ENCODE measurements at places on chromosomes 1 and 21.

DNA sequence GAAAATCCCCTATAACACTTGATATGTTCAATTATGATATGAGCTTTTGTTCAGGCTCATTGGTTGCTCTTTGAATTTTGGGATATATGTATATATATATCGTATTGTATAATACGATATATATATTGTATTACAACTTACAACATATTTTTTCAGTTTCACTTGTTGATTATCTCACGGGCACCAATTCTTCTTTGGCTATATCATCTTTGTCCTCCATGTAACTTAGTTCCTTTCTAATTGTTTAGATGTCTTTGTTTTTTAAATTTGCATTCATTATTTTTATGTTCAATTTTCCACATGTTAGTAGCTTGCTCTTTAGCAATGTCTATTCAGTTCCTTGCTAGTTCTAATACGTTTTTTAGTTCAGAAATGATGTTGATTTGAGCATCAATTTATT lies 150.0 kb downstream of the BACH1 start:
- DNase-seq: no peak

GRCh38 chr1:245961137-245961540 lies 545.9 kb downstream of the SMYD3 start:
- DNase-seq: no peak

- no peak for DNase-seq
Observed at GRCh38 chr1:17568014-17568900, 28.8 kb downstream of the ARHGEF10L start.

DNA sequence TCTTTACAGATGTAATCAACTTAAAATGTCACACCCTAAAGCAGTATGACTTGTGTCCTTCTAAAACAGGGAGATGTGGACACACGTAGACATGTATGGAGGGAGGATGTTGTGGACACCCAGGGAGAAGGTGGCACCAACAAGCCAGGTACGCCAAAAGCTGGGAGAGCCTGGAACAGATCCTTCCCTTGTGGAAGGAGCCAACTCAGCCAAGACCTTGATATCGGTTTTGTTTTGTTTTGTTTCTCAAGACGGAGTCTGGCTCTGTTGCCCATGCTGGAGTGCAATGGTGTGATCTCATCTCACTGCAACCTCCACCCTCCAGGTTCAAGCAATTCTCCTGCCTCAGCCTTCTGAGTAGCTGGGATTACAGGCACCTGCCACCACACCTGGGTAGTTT lies 45.6 kb downstream of the CHAF1B start:
- DNase-seq: no peak

- no peak for DNase-seq
Observed at GRCh38 chr1:150575518-150576366, 3.7 kb downstream of the MCL1 start.

GRCh38 chr1:1123581-1124507 lies 8.0 kb upstream of the C1orf159 start:
- no peak for DNase-seq

- DNase-seq: no peak
Observed at GRCh38 chr1:173661763-173662162, 7.9 kb downstream of the ANKRD45 start.

DNA sequence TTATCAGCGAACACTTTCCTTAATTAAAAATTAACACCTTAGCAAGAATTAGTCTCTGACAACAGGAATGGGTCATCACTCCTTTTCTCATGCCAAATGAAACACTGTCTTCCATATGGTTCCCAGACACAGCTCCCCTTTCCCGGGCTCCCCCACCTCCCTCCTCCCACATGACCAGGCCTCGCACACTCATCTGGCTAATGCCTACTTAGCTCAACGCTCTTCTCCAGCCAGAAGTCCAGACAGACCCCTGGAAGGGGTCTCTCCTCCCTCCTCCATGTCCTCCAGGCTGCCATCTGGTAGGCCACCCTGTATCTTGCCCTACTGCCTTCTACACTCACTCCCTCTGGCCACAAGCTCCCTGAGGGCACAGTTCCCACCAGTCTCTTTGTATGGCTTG lies 39.9 kb downstream of the KCNC4 start:
- no peak for DNase-seq

GRCh38 chr1:35598895-35599294 lies 25.8 kb downstream of the TFAP2E start:
- no peak for DNase-seq

- no peak for DNase-seq
Observed at GRCh38 chr1:22404486-22404885, 47.2 kb upstream of the ZBTB40 start.

DNA sequence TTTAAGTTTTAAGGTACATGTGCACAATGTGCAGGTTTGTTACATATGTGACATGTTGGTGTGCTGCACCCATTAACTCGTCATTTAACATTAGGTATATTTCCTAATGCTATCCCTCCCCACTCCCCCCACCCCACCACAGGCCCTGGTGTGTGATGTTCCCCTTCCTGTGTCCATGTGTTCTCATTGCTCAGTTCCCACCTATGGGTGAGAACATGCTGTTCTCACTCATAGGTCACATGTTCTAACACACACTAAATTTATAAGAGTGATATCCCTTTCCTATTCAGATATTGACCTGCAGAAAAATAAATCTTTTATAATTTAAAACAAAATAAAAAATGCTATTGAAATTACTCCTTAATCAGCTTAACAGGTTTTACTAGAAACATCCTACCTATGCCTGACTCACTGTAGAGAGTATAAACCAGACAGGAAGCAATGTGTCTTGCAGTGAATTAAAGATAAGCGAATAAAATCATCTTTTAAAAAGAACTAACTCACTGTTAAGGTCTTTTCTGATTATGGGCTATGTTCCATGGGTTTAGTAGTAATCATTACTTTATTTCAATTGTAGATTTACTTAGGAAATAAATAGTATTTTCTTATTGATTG lies 82.0 kb upstream of the DPH5 start:
- DNase-seq: no peak

- DNase-seq: no peak
Observed at GRCh38 chr1:216805953-216806352, 82.7 kb upstream of the ESRRG start.

DNA sequence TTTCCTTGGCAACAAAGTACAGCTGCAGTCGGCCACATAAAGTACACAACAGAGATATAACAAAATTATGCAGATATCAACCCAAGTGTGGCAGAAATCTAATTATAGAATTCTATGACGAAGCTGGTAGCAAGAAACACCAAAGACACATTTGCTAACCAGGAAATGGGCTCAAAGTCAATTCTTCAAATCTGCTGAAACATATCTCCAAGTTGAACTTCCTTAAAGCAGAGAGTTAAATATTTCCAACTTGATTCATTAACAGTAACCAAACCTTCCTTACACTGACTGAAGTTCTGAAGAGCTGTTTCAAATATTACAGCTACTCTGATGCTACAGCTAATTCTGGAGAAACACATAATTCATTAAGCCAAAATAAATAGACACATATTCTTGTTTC lies 67.6 kb upstream of the SDC3 start:
- no peak for DNase-seq

DNA sequence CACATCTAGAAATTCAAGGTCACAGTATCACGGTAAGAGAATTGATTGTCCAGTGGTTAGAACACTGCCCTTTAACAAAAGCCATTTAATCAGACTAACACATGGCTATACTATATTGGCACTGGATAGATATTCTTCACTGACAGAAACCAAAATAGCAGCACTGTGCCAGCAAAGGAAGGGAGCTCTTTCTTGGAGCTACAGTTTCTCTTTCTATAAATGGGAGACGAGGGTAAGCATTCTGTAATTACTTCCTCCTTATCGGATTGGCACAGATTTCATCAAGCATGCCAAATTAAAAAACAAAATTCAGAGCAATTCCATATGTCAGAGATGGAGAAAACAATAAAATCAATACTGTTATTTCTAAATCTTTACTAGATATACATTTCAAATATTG lies 115.7 kb upstream of the CACYBP start:
- DNase-seq: no peak

DNA sequence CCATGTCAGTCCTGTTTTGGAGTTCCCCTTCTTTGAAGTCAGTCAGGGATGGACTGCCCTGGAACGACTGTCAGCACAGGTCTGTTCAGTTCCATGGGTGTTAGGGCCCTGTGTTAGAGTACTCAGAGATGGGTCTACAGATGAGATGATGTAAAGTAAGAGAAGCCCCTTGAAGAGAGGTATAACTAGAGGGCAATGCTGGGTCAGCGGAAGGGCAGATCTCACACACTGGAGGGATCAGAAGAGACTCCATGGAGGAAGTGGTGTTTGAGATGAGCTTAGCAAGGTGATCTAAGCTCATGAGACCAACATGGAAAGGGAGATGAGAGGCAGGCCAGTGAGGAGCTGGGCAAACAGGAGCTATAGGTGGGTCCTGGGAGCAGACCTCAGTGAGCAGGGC lies 7.6 kb downstream of the PPFIA4 start:
- DNase-seq: no peak

DNA sequence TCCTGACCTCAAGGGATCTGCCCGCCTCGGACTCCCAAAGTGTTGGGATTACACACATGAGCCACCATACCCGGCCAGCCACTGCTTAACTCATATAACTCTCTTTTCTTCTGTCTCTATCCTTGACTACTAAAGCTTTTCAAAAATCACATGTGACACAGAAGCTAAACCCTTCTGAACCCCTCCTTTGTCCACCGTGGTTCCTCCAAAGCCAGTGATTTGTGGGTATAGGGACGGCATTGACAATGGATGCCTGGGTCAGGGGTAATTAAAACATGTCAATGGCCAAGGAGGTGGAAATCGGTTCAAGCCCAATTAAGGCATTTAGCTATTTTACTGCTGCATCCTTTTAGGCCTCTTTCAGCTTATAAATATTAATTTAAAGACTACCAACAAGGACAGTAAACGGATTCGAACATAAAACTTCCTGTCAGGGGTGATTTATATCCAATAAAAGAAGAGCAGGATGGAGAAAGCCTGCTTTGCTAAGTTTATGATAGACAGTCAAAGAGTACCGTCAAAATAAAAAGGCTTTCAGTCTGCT lies 242.3 kb downstream of the GPATCH2 start:
- DNase-seq: no peak

DNA sequence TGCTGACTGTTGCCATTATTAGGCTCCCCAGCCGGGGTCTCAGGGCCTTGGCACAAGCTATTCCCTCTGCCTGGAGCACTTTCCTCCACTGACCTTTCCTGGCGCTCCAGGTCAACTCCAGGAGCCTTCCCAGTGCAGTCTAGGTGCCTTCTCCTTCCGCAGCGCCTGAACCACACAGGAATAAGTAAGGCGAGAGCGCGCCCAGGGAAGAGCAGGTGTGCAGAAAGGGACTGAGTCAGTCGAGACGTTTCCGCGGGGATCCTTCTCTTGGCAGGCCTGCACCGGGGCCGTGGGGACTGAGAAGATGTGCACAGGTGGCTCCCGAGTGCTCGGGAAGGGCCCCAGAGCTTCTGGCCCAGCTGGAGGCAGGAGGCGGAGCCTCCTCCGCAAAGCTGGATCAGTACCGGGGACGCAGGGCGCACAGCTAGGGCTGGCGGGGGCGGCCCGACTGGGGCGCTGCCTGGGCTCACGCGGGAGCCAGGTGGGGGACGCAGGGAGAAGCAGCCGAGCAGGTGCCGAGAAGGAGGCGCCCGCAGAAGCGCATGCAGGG lies 765 bp upstream of the BMP8A start:
- no peak for DNase-seq

GRCh38 chr1:208967334-208967733 lies 616.2 kb upstream of the CAMK1G start:
- DNase-seq: no peak

DNA sequence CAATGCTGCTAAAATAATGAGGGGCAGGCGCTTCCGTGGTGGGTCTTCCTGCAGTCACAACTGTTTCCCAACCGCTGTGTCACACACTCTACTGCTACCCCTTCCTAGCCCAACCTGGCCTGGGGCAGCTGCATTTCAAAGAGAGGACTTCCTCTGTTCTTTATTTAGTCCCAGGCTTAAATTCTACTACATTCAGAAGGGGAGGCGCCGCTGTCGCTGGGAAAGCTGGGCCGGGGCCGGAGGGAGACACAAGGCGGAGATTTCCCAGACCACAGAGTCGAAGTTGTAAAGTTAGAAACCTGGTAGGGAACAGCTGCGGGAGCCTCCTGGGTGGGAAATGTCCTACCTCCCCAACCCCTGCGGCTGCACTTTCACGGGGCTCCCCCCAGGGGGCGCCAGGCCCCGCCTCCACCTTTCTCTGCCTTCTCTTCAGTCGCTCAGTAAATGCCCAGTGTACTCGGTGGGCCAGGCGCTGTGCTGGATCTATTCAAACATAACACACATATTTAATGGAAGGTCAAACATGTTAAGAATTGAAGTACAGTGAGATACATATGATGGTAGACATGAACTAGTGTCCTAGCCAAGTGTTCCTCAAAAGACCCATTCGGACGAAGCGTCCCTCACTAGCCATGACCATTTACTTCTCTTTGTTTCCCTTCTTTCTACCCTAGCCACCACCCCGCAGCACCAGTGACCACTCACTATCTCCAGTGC lies 23.1 kb downstream of the DYRK3 start:
- peak; percentile 30 for DNase-seq

DNA sequence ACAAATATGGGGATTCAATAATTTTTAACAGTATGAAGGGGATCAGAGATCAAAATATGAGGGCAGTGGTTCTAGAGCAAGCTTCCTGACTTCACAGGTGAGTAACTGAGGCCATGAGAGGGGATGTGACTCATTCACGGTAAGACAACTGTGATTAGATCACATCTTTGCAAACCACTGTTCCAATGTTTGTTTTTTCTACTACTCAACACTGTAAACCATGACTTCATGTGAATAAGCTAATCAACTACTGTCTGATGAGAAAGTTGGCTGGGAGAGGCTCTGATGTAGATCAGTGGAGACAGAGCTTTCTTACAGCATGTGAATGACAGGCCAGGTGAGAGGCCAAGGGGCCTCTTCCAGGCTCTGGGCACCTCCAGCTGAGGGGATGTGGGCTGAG lies 84.7 kb downstream of the BRINP2 start:
- no peak for DNase-seq

- no peak for DNase-seq
Observed at GRCh38 chr1:89732643-89733222, 88.1 kb upstream of the LRRC8D start.

- no peak for DNase-seq
Observed at GRCh38 chr21:39776589-39776988, 31.6 kb downstream of the IGSF5 start.

DNA sequence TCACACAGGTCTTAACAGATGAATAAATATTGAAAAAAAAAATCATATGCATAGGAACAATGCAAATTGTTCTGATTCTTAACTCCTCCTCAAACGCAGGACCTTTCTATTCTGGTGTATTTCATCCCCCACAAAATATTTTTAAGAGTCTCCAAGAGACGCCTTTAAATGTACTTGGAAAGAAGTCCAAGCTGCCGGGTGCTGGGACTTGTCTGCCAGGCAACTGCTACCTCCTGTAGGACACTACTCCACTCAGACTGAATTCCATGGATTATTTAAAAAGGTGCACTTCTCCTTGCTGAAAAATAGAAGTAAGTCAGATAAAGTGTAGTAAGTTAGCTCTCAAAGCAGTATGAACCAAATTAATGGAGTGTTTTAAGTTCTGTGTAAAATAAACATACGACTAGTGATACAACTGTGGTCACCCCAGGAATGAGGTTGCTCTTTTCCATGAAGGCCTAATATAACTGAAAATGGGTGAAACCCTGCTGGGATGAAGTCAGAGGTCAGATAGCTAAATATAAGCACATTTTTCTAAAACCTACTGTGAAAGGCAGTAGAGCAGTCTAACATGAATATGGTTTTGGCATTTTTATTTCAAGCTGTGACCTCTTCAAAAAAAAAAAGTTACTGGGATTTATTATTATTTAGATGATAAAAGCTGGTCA lies 189.2 kb upstream of the PBX1 start:
- DNase-seq: no peak

Measured in stimulated activated CD8-positive, alpha-beta memory T cell treated with anti-CD3 and anti-CD28 coated beads, Interleukin-2, amount 100 ng/mL, for 1 hour (primary cell).